ENCODE measurements at places on chromosomes 3 and 15.

DNA sequence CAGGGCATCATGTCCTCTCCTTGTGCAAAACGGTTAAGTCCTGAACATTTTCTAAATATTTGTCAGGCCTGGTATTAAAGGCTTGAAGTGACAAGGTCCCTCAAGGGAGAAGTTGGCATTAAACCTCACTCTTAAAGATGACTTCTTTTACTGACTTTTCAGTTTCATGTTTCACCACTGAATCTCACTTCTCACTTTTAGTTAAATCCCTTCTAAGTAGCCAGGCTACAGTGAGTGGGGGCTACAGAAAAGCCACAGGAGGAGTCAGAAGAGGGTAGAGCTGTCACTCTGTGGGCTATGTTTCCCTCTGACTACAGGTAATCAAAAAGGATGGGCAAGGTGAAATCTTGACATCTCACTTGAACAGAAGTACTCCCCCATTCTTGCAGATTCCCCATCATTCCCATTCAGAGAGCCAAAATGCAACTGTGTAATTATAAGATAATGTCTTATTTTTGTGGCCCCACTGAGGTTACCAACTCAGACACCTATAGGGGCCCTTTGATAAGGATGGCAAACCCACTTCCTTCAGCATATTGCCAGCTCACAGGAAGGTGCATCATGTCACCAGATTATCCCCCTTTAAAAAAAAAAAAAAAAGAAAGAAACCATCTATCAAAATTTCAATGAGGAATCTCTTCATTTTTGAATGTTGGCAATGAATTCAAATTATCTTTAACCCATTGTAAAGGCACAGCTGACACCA is 790.1 kb upstream of the CFAP20DC start:
- no peak for DNase-seq

GRCh38 chr15:101641894-101642293 is 10.3 kb downstream of the TM2D3 start:
- no peak for DNase-seq

GRCh38 chr3:70857916-70858315 is 545.5 kb upstream of the MDFIC2 start:
- no peak for DNase-seq

- DNase-seq: peak; percentile 34
Observed at GRCh38 chr3:153138276-153139210, 23.5 kb upstream of the RAP2B start.

DNA sequence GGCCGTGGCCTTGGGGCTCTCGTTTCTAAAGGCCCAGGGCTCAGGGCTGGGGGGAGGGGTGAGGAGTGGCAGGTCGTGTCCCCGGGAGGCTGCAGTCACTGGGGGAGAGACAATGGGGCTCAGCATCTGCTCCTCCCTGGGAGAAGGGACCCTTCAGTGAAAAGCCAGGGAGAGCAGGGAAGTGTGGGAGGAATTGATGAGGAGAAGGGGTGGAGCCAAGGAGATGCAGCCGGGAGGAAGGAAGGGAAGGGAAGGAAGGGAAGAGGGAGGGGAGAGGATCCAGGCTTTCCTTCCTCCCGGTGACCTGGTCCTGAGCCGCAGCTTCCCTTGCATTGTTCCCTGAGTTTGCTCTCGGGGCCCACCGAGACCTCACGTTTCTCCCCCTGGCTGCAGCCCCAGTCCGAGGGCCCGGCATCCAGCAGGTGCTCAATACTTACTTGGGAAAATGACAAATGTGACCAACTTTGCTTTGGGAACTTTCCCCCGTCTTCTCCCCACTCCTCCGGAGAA is 1.4 kb upstream of the ZNF710 start:
- no peak for DNase-seq

DNA sequence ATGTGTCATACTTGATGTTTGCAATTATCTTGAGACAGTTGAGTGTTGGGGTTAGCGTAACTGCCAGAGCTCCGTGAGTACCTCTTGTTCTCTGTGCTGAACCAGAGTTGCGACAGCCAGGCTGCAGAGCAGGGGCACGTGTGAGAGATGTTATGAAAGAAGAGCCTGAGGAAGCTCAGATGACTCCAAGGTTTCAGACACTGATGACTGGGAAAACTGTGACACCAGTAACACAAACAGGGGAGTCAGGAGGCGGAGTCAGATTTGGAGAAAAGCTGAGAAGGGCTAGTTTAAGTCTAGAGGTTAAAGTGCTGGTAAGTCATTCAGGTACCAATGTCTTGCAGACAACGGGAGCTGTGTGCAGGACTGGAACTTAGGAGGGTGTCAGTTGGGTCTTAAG is 45.0 kb downstream of the BLM start:
- DNase-seq: no peak

- peak; percentile 62 for DNase-seq
Observed at GRCh38 chr15:90581771-90582352, 52.1 kb downstream of the CRTC3 start.

DNA sequence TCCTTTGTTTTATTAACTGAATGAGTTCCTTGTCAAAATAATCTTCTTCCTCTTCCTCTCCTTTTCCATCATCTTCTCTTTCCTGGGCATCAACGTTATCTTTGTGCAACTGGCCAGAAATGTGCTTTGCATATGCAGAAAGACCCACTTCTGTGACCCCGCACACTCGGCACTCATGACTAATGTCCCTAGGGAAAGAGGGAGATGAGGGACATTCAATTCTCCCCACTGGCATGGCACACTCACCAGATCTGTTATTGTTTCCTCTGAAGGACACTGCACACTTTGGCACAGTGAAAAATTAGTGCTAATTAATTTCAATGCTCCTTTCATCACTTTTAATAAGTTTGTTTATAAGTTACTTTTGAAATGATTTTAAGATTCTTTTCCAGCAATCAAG is 34.0 kb downstream of the ZNF106 start:
- DNase-seq: no peak

- no peak for DNase-seq
Observed at GRCh38 chr3:11818033-11818432, 28.7 kb downstream of the TAMM41 start.

- no peak for DNase-seq
Observed at GRCh38 chr15:26686547-26687187, 86.2 kb downstream of the GABRB3 start.

GRCh38 chr15:52251144-52251860 is 44.3 kb downstream of the MYO5C start:
- no peak for DNase-seq

DNA sequence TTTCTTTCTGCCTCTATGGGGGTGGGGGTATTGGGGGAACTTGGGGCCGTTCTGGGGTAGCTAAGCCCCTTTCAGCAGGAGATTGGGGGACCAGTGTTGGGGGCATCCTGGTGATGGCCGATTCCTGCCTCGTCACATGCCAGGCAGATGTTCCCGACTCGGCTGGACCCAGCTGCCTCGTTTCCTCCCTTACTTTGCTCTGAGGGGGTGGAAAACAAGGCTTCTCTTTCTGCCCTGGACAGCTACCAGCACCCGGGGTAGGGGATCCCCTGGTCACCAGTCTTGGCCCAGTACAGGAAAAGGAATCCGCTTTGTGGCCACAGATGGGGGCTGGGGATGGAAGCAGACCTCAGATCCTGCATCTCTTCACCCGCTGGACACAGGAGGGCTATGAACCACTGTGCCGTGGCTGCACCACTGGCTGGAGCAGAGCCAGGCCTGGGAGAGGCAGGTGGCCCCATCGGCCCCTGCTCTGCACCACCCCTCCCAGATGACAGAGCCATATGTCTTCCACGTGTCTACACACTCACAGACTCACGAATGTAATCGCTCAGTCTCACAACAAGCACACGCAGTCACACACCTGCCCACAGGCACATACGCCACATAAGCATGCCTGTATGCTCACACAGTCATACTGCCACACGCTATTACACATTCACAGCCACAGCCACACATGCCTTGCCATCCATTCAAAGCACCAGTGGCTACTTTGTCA is 12.4 kb downstream of the SNX33 start:
- DNase-seq: no peak

DNA sequence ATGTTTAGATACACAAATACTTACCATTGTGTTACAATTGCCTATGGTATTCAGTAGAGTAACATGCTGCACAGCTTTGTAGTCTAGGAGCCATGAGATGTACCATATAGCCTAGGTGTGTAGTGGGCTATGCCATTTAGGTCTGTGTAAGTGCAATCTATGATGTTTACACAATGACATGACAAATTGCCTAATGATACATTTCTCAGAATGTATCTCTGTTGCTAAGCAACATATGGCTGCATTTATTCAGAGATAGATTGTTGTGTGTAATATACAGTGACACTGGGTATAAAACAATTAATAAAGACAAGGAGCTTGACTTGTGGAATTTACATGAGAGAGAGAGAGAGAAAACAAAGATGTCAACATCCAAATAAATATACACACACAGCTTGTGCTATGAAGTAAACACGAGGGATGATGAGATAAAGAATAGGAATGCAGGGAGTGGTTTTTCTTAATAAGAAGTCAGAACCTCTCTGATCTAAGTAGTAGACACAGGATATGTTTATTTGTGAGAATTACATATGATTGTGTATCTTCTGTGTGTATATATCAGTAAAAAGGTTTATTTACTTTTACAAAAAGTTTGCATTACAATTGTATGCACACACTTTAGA is 110.0 kb downstream of the KCNAB1 start:
- no peak for DNase-seq

- no peak for DNase-seq
Observed at GRCh38 chr3:153159771-153160397, 2.1 kb upstream of the RAP2B start.

- no peak for DNase-seq
Observed at GRCh38 chr3:121997372-121997771, 24.7 kb downstream of the ILDR1 start.

DNA sequence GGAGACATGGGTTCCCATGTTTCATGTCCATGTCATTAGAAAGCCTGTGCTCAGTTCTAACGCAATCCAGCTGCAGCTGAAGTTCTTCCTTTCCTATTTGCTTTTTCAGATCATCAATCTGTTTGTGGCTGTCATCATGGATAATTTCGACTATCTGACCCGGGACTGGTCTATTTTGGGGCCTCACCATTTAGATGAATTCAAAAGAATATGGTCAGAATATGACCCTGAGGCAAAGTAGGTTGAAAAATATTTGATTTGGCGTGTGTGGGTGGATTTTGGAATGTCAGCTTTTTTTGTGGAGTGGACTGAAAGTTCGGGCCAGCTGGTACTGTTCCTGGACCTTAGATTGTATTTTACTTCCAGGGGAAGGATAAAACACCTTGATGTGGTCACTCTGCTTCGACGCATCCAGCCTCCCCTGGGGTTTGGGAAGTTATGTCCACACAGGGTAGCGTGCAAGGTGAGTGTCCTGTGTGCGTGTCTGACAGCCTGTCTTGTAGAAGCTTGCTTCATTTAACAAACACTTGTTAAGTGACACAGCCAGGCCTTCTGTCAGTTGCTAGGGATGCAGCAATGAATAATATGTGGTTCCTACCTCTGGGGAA is 69.6 kb downstream of the CHDH start:
- DNase-seq: no peak

- DNase-seq: no peak
Observed at GRCh38 chr15:84992157-84992944, 10.7 kb downstream of the PDE8A start.

GRCh38 chr3:145760036-145760435 is 400.9 kb downstream of the PLOD2 start:
- DNase-seq: no peak

DNA sequence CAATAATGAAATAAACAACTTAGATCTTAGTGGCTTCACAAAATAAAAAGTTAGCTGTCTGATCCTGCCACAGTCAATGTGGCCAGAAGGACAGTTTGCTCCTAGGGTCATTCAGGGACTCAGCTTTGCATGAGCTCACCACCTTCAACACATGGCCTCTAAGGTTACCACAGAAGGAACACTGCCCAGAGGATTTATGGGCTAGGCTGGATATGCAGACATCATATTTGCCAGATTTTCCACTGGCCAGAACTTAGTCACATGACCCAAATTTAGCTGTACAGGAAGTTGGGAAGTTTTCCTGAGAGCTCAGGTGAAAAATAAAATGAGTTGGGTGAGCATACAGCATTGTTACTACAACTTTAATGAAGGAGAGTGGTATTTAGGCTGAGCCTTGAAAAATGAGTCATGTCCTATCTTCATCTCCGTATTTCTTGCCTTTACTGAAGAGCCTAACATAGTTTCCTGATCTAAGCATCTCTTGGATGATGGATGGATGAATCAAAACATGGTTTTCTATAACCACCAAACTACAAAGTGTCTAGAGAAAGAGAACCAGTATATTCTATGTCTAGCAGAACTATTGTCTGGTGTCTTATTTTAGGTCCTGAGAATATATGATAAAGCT is 54.9 kb upstream of the TMEM108 start:
- DNase-seq: no peak

- no peak for DNase-seq
Observed at GRCh38 chr3:191139736-191140135, 59.3 kb upstream of the OSTN start.

- no peak for DNase-seq
Observed at GRCh38 chr3:5096336-5097008, 25.6 kb upstream of the ARL8B start.

DNA sequence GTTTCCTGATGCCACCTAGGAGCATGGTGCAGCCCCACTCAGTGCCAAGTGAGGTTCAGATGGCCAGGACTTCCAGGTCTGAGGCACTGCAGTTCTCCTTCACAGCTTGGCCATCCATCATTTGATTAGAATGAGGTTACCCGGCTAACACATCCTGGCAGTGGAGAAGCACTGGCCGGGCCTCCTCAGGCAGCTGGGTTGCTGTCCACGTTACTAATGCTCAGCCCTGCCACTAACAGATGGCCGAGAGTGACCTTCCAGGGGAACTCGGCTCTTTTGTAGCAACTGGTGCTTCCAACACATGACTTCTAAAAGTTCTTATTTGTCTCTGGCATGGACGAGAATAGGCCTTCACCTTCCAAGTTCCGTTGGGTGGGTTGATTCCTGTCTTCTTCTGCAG is 204.6 kb upstream of the CFAP20DC start:
- DNase-seq: no peak

DNA sequence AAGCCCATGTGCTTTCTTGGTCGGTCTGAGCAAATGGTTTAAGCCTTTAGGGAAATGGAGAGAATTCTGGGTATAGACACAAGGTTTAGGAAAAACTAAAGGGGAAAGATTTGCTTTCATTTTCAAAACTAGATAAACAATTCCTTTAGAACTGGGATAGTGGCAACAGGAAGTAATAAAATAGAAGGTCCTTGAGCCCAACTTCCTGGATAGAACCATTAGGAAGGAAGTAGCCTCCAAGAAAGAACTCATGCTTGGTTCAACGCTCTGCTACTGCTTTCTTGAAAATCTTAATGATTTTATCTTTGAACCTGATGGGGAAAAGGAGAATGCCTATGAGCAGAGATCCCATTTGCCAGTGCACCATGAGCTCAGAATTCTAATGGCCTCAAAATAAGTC is 147.0 kb upstream of the THRB start:
- no peak for DNase-seq

GRCh38 chr3:189792046-189792929 is 161.1 kb downstream of the TP63 start:
- no peak for DNase-seq

GRCh38 chr3:44445786-44446185 is 31.7 kb downstream of the ZNF445 start:
- DNase-seq: no peak

DNA sequence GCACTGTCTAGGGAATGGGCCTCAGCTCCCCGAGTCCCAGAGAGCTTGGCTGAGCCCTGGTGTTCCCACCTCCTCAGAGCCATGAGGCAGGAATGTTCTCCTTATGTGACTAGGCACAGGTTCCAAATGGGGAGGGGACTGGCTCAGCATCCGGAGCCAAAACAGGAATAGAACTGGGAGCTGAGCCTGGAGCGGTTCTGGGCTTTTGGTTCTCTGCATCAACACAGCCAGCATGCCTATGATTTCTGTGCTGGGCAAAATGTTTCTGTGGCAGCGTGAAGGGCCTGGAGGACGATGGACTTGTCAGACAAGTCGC is at the start of gene FAM131A:
Gene FAM131A (plus strand): TSS at position 202 of the 316 bp plus-strand sequence. CDS start 31 bp downstream, at position 233.
- no peak for DNase-seq
